Suppressor macrophage treated with lipopolysaccharide for 4 hours (primary cell): ENCODE measurements at places on chromosomes 7 and 10.

DNA sequence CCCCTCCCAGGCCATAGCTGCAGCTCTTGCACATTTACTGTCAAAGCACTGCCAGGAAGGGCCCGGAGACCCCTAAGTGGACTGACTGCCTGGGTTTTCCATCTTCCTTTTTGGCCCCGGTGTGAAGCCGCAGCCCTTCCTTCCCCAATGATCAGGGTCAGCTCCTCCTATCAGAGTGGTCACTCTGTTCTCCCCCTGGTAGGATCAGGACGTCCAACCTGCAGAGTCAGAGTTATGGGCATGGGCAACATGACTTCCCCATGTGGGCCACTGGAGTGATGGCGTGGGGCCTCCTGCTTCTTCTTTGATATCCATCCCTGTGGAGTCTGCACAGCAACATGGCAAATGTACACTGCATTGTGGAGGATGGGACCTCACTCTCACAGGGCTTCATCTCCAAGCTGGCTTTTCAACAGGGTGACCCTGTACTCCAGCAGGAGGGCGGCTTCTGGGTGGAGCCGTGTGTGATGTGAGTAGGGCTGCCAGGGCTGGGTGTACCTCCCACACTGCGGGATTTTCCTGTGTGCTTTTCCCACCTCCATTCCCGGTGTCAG is 6.4 kb upstream of the RAMP3 start:
- no peak for DNase-seq

DNA sequence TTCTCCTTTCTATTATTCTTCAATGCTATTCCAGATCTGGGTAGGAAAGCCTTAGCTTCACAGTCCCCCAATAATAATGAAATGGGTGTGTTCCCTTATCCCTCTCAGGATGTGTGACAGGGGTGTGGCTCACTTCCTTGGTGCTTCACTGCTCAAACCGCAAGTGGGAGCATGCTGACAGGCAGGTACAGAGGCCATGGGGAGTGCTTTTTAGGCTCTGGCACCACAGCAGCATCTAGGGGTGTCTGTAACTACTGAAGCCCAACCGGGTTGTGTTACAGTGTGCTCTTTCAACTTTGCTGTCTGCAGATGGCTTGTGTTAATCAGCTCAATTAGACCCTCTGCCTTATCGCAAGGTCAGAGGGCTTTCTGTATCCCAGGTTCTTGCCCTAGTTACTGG is 79.4 kb upstream of the CYP2C9 start:
- DNase-seq: no peak

DNA sequence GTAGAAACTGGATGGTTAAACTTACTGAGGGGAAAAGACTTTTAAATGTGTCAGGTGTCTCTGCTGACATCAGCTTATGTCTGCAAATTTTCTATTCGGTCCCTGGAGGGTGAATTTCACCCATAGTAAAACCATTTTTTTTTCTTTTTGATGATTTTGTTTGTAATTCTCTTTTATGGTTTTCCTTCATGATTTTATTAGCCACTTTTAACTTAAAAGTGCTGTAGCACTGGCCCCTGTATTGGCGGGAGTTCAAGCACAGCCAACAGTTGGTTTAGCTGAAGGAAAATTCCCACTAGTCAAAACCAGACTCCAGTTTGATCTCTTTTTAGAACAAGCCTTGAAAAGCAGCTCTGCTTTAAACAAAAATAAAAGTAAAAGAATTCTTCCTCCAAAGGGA is 5.0 kb upstream of the ITGA8 start:
- no peak for DNase-seq

GRCh38 chr7:7861211-7861633 is 107.4 kb upstream of the GLCCI1 start:
- DNase-seq: no peak

DNA sequence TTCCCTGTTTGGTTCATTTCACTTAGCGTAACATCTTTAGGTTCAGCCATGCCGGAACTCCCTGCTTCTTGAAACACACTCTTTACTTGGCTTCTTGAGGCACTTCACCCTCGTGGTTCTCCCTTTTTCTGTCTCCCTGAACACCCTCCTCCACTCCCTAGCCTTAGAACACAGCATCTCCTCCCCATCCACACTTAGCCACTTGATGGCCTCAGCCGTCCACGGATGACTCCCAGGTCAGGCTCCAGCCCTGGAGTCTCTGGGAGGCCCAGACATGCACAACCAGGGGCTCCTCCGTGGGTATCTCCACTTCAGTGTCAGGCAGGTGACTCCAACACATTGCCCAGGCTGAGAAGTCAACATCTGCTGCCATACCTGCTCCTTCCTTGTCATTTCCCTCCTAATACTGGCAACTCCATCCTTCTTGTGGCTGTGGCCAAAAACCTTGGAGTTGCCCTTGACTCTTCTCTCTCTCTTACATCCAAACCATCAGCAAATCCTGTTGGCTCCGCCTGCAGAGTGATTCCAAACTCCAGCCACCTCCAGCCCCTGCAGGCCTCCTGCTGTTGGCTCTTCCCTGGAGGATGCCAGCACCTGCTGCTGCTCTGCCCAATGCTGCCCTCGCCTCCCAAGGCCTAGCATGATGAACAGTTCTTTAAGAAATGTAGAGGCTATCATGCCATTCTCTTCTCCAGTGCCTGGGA is 8.4 kb upstream of the INMT start:
- no peak for DNase-seq

- DNase-seq: no peak
Measured at GRCh38 chr7:28548416-28548815, 136.1 kb downstream of the CREB5 start.

- no peak for DNase-seq
Measured at GRCh38 chr7:129437190-129437589, 3.0 kb downstream of the STRIP2 start.

DNA sequence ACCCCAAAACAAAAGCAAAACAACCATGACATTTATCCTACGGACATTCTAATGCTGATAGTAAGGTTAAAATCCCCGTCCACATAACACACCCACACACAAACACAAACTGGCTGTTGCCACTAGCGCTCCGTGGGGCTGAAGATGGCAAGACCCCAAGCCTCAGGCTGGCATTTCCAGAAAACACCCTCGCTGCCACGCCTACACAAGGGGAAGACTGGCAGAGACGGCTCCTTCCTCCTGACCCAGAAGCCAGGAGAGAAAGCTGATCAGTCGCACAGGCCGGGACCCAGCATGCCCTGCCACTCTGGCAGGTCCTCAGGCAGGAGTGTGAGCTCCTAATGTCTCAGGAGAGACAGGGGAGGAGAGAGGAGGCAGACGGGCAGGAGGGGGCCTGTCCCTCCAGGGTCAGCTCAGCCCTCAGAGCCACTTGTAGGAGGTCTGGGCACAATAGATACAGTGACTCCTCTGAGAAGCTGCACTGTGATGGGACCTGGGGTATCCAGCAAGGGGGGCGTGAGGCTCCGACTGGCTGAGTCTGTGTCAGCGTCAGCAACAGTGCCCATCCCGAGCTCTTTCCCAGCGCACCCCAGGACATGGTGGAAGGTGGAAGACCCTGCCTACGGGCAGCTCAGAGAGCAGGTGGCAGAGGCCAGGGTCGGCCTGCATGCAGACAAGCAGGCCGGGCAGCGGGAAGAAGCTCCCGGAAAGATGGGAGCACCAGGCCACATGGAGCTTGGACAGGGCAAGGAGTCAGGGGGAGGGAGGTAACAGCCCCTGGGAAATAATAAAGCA is 326.9 kb downstream of the PTPRN2 start:
- DNase-seq: no peak

GRCh38 chr7:99629643-99630042 is 12.9 kb downstream of the ZSCAN25 start:
- no peak for DNase-seq

- no peak for DNase-seq
Measured at GRCh38 chr10:119428789-119429188, 113.7 kb downstream of the RGS10 start.

DNA sequence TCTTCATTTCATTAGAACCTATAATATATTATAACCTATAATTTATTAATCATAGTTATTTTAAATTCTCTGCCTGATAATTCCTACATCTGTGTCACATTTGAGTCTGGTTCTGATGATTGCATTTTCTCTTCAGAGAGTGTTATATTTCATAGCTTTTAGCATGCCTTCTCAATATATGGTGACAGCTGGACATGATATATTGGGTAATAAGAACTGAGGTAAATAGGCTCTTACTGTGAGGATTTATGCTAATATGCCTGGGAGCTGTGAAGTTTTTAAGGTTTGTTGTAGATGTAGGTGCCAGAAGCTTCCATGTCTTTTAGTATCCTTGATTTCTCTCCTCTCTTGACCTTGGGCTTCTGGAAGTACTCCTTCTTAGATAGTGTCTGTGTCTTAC is 325.9 kb upstream of the SEMA3D start:
- DNase-seq: no peak

DNA sequence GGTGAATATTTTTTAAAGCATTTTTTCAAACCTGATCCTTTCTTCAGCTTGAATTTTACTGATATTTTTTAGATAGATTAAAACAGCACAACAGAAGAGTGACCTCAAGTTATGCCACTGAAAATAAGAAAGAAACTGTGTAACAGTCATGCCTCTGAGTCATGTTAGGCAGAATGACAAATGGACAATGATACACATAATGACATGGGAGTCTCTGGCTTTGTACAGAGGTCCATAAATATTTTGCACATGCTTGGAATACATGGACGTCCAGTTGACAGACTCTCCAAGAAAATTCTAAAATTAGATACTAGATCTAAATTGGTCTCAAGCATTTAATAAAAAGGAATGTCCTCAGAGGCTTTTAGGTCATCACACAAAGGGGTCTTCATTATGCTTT is 21.9 kb upstream of the SEMA3A start:
- DNase-seq: peak; percentile 13

DNA sequence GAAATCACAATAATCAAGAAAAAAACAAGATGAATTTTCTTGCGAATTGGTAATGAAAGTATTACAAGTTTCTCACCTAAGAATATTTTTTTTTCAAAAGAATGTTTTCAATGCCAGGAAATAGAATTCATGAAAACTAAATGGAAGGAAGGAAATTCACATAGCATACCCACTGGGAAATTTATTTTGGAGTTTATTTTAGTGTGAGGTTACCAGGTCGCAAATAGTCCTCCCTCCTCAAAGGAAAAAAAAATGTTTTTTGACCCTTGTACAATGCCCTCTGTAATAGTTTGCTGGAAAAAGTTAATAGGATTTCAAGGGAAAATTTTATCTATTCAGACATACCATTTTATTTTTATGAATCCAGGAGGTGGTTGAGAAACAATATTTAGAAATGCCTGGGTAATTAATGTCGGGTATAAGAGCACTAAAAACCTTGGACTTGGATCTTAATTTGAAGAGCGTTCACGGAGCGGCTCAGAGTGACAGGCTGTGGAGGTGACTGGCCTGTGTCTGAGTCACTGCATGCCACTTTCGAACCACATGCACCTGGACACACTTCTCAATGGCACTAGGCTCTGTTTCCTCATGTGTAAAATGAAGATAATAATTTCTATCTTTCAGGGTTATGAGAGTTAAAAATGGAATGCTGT is 28.2 kb downstream of the CUBN start:
- no peak for DNase-seq

DNA sequence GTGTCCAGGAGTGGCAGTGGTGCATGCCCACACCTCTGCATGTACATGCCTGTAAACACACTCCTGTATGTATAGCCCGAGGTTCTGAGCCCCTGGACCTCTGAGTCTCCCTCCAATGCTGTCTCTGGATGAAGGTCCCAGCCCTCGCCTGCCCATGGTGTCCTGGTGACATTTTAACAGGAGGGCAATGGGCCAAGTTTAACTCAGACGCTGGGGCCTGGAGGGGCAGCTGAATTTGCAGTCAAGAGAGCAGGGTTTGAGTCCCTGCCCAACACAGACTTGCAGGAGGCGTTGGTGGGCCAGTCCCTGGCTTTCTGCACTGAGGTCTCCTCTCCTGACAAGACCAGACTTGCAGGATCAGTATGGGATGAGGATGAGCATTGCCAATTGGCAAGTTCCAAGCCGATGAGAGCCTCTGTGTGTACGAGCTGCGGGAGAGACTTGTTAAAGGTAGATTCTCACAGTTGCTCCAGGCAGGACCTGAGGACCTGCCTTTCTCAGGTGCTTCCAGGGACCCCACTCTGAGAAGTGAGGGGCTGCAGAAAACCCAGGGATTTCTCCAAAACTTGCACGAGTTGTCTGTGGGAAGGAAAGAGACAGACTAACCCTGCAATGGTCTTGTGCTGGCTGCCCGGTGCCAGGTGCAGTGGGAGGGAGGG is 141.9 kb downstream of the ELFN1 start:
- no peak for DNase-seq

DNA sequence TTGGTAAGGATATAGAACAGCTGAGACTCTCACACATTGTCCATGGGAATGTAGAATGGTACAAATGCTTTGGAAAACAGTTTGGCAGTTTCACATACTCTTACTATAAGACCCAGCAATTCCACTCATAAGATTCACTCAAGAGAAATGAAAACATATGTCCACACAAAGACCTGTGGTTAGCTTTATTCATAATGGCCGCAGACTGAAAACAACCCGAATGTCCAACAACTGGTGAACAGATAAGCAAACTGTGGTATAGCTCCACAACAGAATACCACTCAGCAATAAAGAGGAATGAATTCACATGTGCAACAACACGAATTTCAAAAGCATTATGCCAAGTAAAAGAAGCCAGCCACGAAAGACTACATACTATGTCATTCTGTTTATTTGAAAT is 33.5 kb upstream of the CUL1 start:
- DNase-seq: no peak

DNA sequence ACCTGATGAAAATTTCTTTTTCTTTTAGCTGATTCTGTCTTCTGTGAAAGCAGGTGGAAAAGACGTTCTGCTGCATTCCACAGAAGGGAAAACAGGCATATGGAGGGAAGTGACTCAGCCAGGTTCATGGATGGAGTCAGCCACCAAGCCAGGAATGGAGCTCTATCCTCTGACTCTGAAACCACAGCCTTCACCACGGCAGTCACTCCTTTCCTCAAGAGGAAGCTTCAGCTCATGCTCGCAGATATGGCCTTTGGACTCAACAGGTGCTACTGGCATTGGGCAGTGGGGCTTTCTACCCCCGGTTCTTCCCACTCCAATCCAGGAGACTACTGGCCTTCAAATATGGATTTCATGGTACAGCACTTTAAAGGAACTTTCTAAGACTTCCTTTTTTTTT is 11.5 kb upstream of the PLAU start:
- DNase-seq: no peak

GRCh38 chr7:81170291-81170690 is 251.4 kb upstream of the SEMA3C start:
- DNase-seq: no peak

GRCh38 chr7:72503644-72504043 is 91.5 kb upstream of the CALN1 start:
- DNase-seq: no peak

DNA sequence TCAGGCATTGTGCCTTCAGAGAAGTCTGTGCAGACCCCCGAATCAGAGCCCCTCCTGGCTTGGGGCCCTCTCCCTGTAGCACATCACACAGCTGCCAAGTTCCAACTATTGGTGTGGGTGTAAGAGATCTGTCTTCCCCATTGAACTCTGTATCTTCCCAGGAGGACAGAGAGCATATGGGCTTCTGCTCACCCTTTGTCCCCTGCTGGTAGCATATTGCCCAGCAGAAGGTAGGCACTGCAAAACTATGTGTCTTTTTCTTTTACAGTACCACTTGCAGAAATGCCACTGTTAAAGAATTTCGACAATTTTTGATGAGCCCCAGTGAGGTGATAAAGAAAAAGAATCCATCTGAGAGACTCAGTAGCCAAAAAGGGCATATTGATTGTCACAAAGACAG is 59.6 kb downstream of the NPY start:
- no peak for DNase-seq

- peak; percentile 73 for DNase-seq
Measured at GRCh38 chr7:38394660-38395059, 121.2 kb upstream of the TARP start.
